Renal cortex interstitium (tissue), 15 donors: ENCODE measurements at places on chromosomes 5 and 9. TPM values are rescaled to one million over a fixed set of nuclear protein-coding genes. Genes with fewer than 3 reads are reported as not detected.

DNA sequence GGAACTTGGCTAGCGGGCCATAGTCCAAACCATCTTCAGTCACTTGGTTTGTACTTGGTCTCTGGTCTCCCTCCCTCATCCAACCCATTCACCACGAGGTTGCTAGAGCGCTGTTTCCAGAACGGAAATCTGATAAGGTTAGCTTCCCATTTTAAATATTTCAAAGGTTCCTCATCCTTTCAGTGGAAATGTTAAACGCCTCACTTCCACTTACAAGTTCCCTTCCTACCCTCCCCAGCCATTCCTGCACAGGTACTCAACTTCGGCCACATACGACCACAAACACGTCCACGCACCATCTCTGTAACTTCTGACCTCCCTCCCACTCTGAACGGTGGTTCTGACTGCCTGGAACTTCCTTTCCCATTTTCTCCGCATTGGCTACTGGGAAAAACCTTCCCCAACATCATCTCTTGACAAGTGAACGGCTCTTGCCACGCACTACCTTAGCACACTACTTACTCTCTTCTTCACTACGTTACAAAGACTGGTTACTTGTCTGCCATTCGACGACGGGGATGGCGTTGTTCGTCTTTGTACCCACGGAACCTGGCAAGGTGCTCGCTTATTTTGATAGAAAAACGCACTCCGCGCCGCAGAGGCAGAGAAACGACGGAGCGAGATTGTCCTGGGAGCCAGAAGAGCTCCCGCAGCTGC is 629 bp downstream of the CCNH start:
- DNase-seq, result no peak

DNA sequence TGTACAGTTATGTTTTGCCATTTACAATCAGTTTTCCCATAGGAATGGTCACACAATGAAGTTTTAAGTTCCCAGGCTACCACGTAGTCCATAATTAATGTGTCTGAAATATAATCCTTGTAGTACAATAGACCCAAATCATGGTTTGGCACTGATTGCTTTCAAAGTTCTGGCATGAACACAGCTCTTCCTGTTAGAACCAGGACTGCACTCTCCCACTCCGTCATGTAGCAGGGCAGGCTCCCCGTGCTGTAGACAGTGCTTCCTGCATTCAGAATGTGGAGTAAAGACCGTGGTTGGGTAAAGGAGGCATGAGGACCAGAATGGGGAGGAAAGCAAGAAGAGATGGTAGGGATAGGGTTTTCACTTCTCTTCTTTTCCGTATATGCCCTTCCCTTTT is 4.0 kb downstream of the SEC61B start:
- no peak for DNase-seq

- no peak for DNase-seq
Observed at GRCh38 chr5:36607838-36608783, 1.7 kb downstream of the SLC1A3 start.

DNA sequence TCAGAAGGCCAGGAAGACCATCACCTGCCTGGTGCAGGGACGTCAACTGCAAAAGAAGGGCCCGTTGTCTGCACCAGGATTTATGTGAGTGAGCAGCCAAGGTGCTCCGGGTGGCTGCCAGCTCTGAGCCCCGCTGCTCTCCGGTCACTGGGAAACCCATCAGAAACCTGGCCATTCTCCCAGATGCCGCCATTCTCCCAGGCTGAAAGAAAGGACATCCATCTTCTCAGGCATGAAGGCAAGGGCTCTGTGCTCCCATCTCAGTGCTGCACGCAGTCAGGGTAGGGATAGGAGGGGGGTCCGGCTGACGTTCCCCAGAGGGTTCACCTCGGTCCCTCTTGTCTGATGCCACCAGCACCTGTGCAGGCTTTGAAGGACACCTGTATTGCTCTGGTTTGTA is 158.4 kb downstream of the ERCC6L2 start:
- no peak for DNase-seq

DNA sequence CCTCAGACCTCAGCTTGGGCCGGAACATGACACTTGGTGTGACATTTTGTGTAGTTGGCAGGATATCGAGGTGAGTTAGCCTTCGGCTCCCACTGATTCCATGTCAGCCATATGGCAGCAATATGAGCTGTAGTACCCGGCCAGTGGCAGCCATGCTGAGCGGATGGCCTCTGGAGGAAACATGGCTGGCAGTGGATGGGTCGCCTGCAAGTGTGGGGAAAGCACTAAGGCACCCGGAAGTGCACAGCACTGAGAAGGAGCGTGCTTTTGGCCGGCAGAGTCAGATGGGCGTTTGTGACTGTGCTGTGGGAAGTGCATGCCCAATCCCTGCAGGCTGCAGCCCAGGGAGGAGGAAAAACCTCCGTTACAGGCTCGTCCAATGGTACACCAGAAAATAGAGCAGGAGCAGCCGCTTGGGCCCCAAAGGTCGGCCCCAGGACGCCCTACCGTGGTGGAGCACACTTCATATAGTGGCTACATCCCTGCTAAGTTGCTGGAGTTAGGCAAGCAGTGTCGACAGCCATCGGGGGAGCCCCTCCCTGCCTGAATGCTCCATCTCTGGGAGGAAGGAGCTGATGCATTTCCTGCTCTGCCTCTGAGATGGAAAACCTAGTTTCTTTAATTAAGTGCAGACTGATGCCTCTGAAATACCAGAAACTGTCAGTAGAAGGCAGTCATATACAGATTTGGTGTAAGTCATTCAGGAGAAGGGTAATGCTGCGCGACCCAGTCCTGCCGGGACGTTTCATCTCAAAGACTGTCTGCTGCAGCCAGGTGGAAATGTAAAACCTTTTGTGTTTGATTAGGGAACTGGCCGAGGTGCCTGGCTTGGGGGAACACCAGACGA is 2185.8 kb upstream of the ACO1 start:
- DNase-seq, result no peak

DNA sequence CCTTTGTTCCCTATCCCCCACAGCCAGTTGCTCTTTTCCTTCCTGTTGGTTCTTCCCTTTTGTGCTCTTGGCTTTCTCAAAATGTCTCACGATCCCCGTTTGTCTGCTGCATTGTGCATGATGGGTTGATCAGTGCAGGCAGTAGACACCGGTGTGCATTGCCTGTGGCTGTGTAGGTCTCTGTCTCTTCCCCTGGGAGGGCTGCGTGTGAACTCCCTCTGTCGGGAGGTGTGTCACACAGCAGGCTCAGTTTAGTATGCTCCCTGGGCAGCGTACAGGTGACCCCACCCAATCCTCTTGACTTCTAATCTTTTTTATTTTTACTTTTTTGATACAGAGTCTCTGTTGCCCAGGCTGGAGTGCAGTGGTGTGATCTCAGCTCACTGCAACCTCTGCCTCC is 265.3 kb downstream of the FSTL4 start:
- DNase-seq, result no peak

DNA sequence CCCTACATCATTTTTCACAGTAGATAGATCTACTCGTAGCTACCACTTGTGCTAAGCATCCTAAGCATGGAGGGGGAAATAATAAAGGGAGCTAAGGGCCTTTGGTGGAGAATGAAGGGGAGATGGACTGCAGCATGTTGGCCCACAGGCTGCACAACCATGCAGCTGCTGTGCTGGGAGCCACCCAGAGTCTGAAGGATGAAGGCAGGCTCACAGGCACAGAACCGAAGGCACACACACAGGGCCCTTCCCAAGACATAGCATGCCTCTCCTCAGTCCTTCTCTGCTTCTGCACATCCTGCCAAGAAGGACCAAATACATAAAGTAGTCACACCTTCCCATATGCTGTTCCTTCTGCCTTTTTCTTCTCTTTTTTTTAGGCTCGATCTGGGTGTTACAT is 6.6 kb downstream of the FAM193B start:
- no peak for DNase-seq

DNA sequence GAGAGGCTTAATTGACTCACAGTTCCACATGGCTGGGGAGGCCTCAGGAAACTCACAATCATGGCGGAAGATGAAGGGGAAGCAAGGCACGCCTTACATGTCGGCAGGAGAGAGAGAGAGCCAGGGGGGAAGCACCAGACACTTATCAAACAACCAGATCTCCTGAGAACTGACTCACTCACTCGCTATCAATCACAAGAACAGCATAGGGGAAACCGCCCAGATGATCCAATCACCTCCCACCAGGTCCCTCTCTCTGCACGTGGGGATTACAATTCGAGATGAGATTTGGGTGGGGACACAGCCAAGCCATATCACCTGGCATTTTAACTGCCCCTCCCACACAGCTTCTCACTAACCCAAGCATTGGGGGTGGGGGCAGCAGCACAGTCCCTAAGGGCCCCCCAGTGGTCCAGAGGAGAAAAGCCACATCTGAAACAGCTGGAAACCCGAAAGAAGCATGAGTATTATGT is 76.1 kb upstream of the ASS1 start:
- DNase-seq, result no peak

DNA sequence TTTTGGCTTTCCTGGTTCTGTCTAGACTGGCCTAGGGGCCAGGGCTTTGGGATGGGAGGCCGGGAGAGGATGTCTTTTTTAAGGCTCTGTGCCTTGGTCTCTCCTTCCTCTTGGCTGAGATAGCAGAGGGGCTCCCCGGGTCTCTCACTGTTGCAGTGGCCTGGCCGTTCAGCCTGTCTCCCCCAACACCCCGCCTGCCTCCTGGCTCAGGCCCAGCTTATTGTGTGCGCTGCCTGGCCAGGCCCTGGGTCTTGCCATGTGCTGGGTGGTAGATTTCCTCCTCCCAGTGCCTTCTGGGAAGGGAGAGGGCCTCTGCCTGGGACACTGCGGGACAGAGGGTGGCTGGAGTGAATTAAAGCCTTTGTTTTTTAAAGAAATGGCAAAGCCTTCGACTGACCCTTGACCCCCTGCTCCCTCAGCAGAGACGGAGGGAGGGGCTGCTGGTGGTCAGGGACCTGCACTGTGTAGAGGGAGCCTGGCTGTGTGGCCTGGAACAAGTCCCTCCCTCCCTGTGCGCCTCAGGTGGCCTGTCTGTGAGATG is 11.1 kb downstream of the FPGS start:
- no peak for DNase-seq

DNA sequence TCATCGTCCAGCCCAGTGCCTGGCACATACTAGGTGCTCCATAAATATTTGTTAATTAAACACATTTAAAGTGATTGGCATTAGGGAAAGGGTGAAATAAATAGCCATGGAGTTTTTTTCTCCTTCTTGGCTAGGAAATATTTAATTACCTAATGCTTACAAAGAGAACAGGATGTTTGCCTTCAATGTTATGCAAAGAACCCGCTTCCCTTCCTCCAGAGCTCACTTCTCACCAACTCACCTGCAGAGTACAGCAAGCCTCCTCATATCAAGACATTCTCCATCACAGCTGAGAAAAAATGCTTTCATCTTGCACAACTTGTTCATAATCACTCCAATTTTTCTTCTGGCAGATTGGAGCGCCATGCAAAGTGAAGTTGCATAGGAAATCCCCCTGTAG is 161.7 kb upstream of the STK32A start:
- no peak for DNase-seq

GRCh38 chr9:33440609-33441008 is 6.8 kb downstream of the AQP3 start:
- no peak for DNase-seq

- no peak for DNase-seq
Observed at GRCh38 chr5:148699028-148699427, 44.7 kb upstream of the HTR4 start.

DNA sequence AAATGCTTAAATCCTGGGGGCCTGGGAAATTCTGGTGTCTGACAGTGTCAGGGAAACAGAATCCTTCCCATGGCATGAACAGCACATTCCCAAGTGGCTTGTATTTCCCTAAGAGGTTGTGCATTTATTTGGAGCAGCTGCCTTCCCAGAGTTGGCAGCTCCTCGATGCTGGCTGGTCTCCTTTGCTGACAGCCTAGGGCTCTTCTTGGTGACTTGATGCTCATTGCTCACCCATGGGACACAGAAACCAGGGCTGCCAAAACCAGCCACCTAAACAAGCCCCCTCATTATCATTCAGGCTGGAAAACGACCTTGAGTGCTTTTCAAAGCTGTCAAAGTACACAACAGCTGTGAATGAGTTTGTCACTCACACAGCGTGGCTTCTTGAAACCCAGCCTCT is 24.2 kb downstream of the ENHO start:
- no peak for DNase-seq

GRCh38 chr9:79896390-79896980 is 324.7 kb downstream of the TLE4 start:
- DNase-seq, result no peak

GRCh38 chr5:107329850-107330249 is 340.9 kb downstream of the EFNA5 start:
- no peak for DNase-seq

- DNase-seq, result no peak
Observed at GRCh38 chr9:19999491-20000057, 210.7 kb upstream of the SLC24A2 start.

DNA sequence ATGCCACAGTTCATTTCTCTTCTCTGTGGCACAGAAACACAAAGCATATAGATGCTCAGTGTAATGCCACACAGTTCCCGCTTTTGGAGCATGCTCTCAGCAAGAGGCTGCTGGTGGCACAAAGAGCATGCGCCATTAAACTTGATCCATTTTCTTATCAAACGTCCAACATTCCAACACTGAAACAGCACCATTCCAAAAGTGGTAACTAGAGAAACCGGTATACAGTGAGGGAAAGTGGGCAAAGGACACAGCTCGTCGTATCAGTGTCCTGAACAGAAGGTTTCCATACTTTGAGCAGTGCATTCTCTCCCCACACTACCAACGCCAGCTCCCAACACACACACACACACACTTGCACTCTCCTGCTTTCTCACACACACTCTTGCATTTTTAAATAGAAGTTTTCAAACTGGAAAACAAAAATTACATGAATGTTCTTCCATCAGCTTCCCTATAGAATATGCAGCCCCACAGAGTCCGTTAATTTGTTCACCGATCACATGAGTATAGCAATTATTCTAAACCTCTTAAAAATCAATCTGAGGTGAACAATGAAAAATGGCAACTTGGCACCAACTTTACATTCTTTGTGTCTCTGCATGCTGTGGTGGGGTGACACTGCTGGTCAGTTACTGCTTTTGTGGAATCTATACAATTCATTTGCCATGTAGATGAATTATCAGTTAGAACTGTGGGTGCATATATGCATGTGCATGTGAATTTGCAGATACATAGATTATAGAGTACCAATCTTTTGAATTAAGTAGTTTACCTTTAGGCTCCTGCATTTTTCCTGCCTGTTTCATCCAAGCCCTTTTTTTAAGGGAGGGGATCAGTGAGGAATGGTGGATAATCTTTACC is 5.7 kb downstream of the NFIB start:
- DNase-seq, result no peak

MARVELD2 gene
- polyA plus RNA-seq, result 23.7 TPM

SLC27A6 gene
- 1.4 TPM for polyA plus RNA-seq

EGFL7 gene
- polyA plus RNA-seq, result 74.3 TPM

POU5F2 gene
- polyA plus RNA-seq, result 0.03 TPM

KCNV2 gene
- 0.10 TPM for polyA plus RNA-seq

SNCAIP gene
- polyA plus RNA-seq, result 28.8 TPM

C5orf52 gene
- not detected for polyA plus RNA-seq

PLAC8L1 gene
- 0.76 TPM for polyA plus RNA-seq

SMIM32 gene
- polyA plus RNA-seq, result 21.7 TPM
